EH (cell line): ENCODE measurements at places on chromosomes 7 and 10.

GRCh38 chr10:10038348-10038747, 979.3 kb upstream of the CELF2 start:
- DNase-seq = peak; percentile 10

- DNase-seq = no peak
Measured at GRCh38 chr7:51227861-51228260, 88.7 kb downstream of the COBL start.

- no peak for DNase-seq
Measured at GRCh38 chr7:2440608-2441245, 35.5 kb downstream of the GRIFIN start.

- DNase-seq = peak; percentile 47
Measured at GRCh38 chr7:27689591-27690164, 27.0 kb upstream of the HIBADH start.

DNA sequence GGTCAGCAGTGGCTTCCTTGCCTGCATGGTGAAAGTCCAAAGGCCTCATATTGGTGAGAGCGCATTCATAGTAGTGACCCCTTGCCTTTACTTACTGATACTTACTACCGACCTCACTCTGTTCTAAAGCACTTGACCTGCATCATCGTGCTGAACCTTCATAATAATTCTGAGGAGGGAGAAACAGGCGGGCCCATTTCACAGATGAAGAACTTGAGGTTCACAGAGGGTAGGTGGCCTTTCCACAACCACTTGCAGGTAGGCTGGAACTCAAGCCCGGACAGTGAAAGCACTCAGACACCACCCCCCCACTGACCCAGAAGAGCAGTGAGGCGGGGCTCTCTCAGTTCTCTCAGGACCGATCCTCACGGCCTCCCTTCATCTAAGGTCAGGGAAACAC, 149.4 kb upstream of the CHST15 start:
- DNase-seq = no peak

DNA sequence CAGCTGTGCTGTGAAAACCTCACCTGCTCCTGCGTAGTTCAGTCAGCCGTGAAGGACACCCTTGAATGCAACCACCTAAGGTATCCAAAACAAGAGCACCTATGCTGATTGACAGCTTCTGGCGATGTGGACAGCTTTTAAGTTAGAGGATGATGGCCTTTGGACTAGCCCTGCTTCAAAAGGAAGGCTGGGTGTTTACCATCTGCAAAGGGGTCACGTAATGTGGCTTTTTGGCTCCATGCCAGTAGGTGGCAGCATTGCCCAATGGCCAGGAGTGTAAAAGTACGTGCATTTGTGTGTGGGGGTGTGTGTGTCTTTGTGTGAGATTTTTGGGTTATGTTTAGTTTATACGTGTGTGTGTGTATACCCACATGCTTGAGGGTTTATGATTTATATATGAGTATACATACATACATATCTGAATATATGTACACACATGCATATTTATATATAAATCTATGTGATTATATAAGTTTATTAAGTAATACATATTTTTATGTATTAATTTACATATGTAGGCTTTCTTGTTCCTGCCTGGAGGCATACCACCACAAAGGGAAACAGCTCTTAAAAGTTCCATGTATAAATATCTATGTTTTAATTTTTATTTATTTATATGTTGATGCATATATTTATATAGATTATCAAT, 236.3 kb upstream of the ANKRD30A start:
- DNase-seq = peak; percentile 12

DNA sequence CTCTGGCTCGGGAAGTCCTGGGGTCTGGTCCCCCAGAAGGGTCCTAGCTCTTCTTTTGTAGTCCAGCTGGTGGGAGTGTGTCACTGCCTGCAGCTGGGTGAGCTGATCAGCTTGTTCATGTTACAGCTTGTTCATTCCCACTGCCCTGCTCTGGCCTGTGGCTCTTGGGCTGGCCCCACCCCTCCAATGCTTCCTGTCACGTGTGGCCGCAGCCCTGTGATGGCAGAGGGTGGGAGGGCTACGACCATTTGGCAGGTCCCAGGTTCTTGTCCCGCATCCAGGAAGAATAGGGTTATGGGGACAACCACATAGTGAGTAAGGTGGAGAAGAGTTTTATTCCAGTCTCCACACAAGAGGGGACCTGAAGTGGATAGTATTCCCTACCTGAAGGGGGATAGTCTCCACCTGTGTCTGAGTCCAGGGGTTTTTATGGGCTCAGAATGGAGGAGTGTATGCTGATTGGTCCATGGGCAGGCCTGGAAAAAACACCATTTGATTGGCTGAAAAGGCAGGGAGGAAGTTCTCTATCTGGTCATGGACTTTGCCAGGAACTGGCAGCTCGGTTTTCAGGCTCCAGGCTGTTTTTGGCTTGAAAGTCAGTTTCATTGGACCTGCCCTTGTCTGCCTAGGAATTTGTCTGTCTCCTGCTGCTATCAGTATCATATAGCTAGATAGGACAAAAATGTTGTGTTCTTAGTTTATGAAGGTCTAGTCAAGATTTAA, 13.1 kb downstream of the SDHAF3 start:
- peak; percentile 15 for DNase-seq

DNA sequence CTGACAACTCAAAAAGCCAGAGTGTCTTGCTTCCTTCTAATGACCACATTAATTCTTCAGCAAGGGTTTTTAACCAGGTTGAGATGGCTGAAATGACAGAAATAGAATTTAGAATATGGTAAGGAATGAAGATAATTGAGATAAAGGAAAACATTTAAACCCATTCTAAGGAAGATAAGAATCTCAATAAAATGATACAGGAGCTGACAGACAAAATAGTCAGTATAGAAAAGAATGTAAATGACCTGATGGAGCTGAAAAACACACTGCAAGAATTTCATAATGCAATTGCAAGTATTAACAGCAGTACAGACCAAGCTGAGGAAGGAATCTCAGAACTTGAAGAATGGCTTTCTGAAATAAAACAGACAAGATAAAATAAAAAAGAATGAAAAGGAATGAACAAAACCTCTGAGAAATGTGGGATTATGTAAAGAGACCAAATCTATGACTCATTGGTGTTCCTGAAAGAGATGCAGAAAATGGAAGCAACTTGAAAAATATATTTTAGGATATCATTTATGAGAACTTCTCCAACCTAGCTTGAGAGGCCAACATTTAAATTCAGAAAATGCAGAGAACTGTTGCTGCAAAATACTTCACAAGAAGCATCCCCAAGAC, 87.1 kb downstream of the SAMD9 start:
- DNase-seq = peak; percentile 85

- DNase-seq = no peak
Measured at GRCh38 chr7:84083846-84084245, 110.7 kb downstream of the SEMA3A start.
